ENCODE measurements at places on chromosomes 5 and 9. TPM values are rescaled to one million over a fixed set of nuclear protein-coding genes. Genes with fewer than 3 reads are reported as not detected.

Gene GRXCR2
- 0.29 TPM for total RNA-seq

Gene PTGS1
- total RNA-seq, result 9.6 TPM

Gene EGFL7
- 131 TPM for total RNA-seq

Gene RNF208
- 4.1 TPM for total RNA-seq

Gene CNTFR
- total RNA-seq, result 19.5 TPM

Gene AHRR
- total RNA-seq, result 6.4 TPM

All from metanephros (tissue), 2 donors.